ENCODE measurements at places on chromosomes 4 and X. TPM values are rescaled to one million over a fixed set of nuclear protein-coding genes. Genes with fewer than 3 reads are reported as not detected.

The NCAPG gene
- total RNA-seq, result 25.2 TPM

The MAGEA6 gene
- total RNA-seq, result 3.2 TPM

The COQ2 gene
- total RNA-seq, result 14.6 TPM

The THAP9 gene
- 3.4 TPM for total RNA-seq

The HTRA3 gene
- not detected for total RNA-seq

The ABLIM2 gene
- total RNA-seq, result 0.13 TPM

The APBB2 gene
- total RNA-seq, result 14.4 TPM

The NLRP2B gene
- not detected for total RNA-seq

The RAB33A gene
- total RNA-seq, result not detected

The CAMK2D gene
- 49.5 TPM for total RNA-seq

The CDKL2 gene
- not detected for total RNA-seq

The CCNB3 gene
- total RNA-seq, result 0.94 TPM
